Stimulated activated CD4-positive, alpha-beta T cell treated with anti-CD3 and anti-CD28 coated beads, Interleukin-1b, Interleukin-23, amount 100 ng/mL, for 1 hour (primary cell): ENCODE measurements at places on chromosomes 2 and 18.

GRCh38 chr2:19651466-19651865 is 250.3 kb downstream of the TTC32 start:
- no peak for DNase-seq

- DNase-seq = no peak
These were observed 516.9 kb upstream of the DSEL start for GRCh38 chr18:68033466-68033865.

GRCh38 chr2:237669628-237670392 is 42.4 kb downstream of the LRRFIP1 start:
- DNase-seq = no peak

DNA sequence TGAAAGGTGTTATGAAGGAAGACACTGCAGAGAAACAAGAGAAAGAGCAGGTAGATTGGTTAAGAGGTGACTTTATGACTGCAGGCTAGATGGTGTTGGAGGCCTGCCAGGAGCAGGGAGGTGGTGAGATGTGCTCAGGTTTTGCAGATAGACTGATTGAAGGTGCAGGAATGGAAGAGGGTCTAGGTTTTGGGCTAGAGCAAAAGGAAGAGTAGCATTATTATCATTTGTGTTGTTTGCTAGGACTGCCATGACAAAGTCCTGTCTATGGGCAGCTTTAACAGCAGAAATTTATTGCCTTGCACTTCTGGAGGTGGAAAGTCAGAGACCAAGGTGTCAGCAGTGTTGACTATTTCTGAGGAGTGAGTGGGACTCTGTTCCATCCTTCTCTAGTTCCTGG is 172.9 kb upstream of the SOX11 start:
- no peak for DNase-seq

DNA sequence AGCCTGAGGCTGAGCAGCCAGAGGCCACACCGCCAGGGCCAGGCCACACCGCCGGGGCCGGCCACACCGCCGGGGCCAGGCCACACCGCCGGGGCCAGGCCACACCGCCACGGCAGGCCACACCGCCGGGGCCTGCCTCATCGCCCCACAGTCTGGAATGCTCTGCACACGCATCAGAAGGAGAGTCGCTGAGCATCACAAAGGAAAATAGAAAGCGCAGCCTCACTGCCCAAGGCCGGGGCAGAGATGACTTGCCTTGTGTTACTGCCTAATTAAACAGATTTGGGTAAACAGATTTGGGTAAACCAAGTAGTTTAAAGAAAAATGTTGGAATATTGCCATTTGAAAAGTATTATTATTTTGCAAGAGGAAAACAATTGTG is 10.4 kb upstream of the NFATC1 start:
- no peak for DNase-seq

GRCh38 chr2:68351997-68352396 is 13.1 kb upstream of the PLEK start:
- DNase-seq = no peak

- DNase-seq = no peak
These were observed 553.4 kb downstream of the TNS1 start for GRCh38 chr2:217449444-217449843.

DNA sequence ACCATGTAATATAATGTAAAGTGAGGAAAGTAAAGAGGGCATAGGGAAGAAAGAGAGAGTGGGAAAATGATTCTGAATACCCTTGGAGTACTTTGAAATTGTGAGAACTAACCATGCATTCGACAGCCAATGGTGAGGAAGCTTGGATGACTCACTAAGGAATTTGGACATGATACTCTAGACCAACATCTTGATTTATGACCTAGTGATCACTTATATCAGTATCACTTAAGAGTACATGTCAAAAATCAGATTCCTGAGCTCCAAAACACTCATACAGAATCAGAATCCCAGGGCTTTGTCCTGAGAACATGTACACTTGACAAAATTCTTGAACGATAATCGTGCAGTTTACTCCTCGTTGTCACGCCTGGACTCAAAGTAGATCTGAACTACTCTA is 1899.8 kb upstream of the PIK3C3 start:
- no peak for DNase-seq

DNA sequence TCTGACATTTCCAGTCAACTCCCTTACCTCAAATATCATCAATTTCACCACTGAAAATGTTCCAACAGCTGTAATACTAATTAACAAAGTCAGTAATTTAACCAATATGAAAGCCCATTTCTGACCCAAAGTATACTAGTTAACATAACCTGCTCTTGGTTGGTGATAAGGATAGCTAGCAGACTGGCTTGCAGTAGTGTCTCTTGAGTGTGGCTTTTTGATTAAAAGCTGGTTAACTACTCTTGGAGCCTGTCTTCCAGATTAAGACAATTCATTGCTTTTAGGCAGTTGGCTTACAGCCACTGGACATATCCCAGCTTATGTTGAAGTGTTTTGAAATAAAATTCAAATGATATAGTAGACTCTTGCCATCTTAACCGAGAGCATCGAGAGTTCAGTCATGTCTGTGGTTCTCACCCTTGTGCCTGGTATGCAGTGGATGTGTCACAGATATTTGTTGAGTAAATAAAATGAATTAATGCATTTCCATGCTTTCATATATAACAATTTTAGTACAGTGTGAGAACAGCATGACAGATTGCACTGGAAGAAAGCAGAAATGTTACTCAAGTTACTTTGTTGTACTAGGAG is 158.1 kb downstream of the TANC1 start:
- DNase-seq = no peak

DNA sequence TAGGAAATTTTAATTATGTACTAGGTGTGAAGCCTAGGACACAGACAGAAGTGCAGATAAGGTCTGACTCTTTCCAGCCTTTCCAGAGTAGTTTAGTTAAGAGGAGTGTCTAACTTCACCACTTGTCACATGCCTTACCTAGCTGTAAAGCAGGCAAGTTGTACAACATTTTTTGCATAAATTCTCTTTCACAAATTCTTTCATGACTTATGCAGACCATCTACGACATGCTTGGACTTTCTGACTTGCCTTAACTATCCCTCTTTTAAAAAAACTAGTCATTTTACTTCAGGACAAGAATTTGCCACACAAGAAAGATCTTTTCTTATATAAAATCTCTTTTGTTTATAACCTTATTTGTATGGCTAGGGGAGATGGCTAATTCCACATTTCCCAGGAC is 1273.6 kb upstream of the SLC39A10 start:
- DNase-seq = no peak

DNA sequence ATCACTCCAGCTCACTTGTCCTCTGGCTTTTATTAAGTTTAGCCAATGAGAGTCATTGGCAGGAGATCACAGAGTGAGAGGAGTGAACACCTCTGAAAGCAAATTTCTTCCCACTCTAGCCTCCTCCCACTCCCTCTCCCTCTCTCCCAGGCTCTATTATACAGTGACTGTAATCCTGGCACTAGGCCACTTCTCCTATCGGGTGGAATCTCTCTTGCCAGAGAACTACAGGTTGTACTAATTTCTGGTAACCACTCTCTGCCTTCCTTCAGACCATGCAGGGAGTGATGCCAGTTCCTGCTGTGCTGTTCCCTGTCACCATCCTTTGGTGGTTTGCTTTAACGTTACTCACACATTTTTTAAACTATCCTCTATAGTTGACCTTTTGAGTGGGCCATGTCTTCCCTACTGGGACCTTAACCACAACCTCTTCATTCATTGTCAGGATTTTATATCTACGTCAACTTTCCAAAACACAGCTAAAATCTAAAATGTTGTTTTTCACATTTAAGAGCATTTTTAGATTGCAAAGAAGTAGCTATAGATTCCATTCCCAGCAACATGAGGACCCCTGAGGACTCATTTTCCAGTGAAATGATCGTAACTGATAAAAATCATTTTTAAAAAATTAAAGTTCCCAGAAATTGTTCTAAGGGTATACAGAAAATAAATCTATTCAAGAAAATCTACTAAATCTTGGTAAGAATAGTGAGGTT is 217.1 kb downstream of the MREG start:
- DNase-seq = no peak

- DNase-seq = no peak
These were observed 102.0 kb downstream of the ARHGAP15 start for GRCh38 chr2:143231254-143231645.

DNA sequence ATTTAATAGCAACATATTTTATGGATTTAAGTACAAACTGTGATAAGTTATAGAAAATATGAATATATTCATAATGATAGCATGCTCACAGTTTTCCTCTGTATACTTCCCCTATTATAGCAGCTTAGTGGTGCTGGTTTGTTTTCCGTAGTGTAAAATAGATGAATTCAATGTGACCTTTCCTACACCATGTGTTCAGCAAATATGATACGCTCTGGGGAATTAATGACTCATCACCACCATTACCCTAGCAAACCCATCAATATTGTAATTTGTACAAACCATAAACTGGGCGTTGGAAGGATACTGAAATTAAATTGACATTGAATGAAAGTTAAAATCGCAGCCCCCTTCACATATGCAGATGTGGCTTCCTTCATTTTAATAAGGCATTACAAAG is 58.7 kb upstream of the CDH19 start:
- DNase-seq = no peak

GRCh38 chr2:32701806-32702205 is 74.0 kb downstream of the TTC27 start:
- DNase-seq = no peak

GRCh38 chr2:56892382-56892781 is 708.6 kb downstream of the CCDC85A start:
- DNase-seq = no peak

DNA sequence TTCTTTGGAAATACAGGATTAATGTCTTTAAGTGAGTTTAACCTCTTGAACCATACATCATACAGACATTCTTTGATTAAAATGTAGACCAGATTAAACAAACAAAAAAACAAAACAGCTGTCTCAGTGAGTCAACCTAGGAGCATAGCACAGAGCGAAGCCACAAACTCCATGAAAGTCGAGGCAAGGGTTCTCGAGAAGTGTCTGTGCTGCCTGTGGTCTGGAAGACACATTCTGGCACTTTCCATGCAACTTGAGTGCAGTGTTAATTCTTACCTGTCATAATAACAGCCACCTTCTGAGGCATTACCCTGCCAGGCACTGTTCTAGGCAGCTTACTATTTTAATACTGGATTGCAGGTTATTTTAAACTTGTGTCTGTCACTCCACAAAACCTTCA is 435.5 kb upstream of the MMADHC start:
- no peak for DNase-seq

DNA sequence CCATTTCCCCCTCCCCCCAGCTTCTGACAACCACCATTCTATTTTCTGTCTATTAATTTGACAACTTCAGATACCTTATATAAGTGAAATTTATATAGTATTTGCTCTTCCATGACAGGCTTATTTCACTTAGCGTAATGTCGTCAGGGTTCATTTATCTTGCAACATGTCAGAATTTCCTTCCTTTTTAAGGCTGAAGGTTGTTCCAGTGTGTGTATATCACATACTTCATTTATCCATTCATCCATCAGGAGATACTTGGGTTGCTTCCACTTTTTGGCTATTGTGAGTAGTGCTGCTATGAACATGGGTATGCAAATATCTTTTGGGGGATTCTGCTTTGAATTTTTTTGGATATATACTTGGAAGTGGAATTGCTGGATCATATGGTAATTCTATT is 7.4 kb downstream of the BCL2L11 start:
- no peak for DNase-seq

- DNase-seq = no peak
These were observed 603.6 kb upstream of the SALL3 start for GRCh38 chr18:78376046-78376445.

DNA sequence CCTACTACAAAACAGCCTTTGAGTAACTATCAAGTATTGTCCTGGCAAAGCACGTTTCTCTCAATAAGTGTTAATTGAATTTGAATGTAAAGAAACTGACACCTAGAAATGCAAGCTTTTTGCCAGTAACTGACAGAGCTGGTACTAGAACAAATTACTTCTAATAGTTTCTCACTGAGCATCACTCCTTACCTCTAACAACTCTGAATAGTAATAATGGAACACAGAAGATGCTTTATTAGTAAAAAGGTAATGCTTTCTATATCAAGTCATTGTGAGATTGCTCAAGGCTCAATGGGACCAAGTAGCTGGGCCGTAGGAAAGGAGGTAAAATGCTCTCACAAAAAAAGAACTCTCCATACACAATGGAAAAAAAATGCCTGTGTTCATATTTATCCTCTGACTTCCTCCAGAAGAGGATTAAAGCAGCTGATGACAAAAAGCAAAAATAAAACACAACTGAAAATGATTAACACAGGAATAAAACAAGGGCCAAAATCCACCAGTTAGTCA is 11.8 kb downstream of the RASGRP3 start:
- DNase-seq = no peak

DNA sequence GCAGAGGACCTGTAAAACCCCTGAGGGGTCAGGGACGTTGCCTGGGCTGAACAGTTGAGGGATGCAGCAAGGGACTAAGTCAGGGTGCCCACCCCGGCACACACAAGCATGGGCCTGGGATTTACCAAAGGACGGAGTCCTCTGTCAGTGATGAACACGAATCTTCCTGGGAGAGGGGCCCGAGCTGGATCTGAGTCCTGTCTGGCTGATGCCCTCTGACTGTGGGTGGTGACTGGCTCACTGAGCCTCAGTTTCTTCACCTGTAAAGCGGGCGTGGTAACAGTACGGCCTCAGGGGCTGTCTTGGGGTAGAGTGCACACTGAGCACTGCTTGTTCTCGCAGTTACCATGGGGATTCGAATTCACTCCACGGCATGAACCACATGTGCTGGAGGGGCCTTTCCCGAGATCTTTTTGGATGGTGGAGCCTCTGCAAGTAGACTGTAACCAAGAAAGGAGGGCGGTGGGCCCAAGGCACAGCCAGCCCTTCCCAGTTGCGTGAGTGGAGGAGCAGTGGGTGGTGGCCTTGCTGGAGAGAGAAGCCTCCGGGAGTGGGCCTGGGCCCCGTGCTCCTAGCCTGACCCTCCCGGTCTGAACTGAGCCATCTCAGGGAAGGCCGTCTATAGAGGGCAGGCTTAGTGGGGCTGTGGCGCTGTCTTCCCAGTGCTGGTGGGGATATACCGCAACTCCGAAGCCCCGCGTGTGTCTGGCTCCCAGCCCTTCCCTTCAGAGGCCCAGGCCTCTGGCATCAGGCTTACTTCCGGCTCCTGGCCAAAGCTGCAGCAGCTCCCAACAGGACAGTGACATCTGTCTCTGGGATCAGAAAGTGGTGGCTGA is 130.8 kb upstream of the HS6ST1 start:
- DNase-seq = no peak

DNA sequence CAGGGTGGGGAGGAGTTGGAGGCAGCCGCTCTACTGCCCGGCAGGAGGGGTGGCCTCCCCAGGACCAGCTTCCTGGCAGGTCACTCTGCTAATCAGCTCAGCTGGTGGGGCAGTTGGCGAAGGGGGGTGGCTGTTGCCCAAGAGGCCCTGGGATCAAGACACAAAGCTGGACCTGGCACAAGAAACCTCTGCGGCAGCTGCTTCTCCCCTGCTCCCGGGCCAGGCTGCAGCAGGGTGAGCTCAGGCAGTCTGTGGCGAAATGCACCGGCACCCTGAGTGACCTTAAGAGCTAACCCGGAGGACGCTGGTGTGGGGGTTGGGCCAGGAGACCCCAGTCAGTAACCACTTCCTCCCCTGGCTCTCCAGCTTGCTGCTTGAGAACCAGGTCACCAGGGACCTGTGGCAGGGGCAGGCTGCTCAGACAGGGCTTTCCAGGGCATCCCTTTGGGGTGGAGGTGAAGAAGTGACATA is 31.1 kb downstream of the TOGARAM2 start:
- no peak for DNase-seq

GRCh38 chr2:66824926-66825325 is 390.0 kb downstream of the MEIS1 start:
- DNase-seq = no peak

GRCh38 chr2:139411236-139411635 is 631.0 kb upstream of the NXPH2 start:
- DNase-seq = no peak

GRCh38 chr2:200449149-200449548 is 60.7 kb downstream of the KCTD18 start:
- DNase-seq = no peak

- DNase-seq = no peak
These were observed 8.3 kb downstream of the EHBP1 start for GRCh38 chr2:62713837-62714236.
